ENCODE measurements at places on chromosomes 12 and 14.

DNA sequence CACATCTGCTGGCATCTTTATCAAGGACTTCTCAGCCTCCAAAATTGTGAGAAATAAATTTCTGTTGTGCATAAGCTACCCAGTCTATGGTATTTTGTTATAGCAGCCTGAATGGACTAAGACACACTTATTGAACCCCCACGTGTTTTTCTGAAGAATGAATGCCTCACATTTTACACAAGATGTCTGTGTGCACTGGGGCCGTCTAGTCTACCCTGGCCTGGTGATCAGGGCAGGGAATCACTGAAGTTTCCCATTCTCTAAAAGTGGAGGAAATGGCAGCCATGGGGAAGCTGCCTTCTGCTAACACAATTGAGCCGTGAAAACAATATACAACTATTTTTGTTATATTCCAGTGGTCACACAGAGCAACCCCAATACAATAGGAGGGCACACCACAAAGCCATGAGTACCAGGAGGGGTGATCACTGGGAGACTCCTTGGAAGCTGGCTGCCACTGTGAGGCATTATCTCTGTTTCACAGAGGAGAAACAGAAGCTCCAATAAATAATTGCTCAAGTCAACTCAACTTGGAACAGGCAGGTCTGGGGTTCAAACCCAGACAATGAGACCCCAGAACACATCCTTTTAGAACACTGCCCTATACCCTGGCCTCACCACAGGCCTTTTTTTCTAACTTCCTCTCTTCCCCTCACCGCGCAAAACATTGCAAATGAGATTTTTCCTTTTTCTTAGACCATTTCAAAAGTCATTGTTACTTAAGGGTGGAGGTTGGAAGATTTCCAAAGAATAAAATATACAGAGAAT lies 18.3 kb upstream of the LTA4H start:
- no peak for DNase-seq

- DNase-seq: no peak
Measured at GRCh38 chr14:105390849-105391500, 7.4 kb upstream of the TEX22 start.

GRCh38 chr14:24679248-24679961 lies 45.4 kb upstream of the GZMB start:
- DNase-seq: no peak

- DNase-seq: peak; percentile 59
Measured at GRCh38 chr14:38357557-38357956, 101.7 kb upstream of the CLEC14A start.

DNA sequence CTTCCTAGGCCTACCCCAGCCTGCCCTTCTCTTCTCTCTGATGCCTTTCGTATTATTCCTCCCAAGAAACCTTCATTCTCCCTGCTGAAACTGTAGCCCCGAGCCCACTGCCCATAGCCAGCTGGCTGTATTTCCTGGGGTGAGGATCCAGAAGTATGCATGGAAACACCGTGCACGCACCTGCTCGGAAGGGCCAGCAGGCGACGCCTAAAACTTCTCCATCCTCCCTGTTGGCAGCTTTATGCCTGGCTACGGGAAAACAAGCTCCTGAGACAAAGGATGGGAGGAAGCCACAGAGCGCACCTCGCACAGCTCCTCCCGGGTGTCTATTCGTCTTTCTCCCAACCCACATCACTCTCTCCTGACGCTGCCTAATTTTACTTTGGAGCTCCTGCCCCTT lies 69.0 kb upstream of the CAPRIN2 start:
- no peak for DNase-seq

- DNase-seq: no peak
Measured at GRCh38 chr12:68290126-68290525, 36.7 kb upstream of the IL22 start.

GRCh38 chr14:57383125-57383745 lies 7.2 kb upstream of the NAA30 start:
- DNase-seq: no peak

DNA sequence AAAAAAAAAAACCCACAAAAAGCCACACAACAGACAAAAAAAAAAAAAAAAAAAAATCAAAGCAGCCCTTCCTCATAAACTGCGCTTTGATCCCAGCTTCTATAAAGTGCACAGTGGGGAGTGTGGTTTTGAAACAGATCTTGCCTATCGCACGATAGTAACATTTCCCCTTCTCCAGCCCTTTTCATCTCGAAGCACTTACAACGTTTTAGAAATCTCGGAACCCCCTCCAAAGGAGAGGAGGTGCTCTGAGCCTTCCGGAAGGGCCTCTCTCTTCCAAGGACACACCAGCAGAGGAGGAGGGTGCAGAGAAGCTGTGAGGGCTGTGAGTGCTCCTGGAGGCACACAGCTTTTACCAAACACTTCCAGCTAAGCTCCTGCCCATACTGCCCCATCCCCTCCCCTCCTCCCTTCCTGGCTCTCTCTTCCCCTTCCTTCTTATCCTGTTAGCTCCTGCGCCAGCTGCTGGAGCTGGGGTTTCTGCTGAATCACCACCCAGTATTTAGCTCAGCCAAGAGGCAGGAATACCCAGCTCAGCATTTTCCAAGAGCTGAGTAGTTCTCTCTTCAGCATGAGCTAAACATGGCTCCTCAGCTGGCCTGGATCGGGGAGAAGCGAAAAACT lies 28.4 kb downstream of the SLC7A8 start:
- DNase-seq: peak; percentile 59

DNA sequence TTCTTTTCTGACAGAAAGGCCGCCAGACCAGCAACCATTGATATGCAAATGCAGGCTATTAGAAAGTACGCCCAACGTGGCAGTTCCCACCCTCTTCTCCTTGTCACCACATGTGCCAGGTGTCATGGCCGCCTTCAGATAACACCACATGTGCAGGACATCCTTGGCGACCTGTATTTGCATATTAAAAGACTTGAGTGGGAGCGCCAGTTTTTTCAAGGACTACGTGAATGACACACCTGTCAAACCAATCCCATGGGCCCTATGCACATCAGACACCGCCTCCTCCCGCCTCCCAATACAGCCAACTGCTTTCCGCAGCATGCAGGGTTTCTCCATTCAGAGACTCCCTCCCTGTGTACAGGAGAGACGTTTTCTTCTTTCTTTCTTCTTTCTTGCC lies 318.6 kb upstream of the FAR2 start:
- no peak for DNase-seq
